Adrenal gland (tissue), 19 donors: ENCODE measurements at places on chromosomes 13 and 19.

DNA sequence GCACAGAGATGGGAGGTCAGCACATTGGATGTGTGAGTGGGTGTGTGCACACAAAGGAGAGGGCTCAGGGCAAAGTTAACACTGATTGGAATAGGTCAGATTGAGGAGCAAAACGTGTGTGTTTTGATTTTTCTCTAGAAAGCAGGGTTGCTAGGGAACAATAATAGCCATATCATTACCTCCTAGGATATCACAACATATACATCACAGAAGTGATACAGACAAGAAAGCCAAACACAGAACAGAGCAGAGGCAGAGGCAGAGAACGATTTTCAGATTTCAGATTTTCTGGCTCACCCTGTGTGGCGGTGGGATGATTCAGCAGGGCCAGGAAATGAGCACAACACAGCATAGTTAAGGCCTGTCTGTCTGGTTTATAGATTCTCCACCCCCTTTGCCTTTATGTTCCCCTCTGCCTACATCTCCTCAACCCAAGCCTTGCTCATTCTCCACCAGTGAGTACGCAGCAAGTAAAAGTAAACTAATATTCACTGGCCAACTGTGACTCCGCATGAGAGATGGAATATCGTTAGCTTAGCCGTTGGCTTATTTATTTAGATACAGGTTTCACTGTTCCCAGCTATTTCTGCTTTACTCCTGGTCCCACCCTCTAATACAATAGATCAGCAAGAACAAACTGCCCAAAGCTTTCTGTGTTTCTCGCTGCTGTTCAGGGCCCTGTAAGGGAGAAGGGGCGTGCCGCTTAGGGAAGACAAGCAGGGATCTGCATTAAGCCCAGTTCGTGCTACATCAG is 182.7 kb upstream of the TSC22D1 start:
- no peak for DNase-seq

DNA sequence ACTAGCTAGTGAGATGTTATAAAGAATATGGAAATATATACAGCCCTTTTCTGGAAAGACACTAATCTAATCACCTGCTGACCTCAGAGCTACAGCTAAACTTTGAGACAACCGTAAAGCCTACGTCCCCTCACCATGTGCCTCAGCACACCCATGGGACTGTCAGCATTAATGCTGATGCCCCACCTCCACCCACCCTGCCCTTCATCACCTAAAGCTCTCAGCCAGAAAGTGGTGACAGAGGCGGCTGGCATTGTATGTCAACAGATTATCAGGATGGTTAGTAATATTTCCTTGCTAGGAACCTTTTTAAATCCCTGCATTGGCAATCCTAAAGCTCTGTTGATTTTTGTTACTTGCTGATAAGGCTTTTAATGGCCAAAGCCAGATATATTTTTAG is 1177.9 kb downstream of the DIAPH3 start:
- no peak for DNase-seq

DNA sequence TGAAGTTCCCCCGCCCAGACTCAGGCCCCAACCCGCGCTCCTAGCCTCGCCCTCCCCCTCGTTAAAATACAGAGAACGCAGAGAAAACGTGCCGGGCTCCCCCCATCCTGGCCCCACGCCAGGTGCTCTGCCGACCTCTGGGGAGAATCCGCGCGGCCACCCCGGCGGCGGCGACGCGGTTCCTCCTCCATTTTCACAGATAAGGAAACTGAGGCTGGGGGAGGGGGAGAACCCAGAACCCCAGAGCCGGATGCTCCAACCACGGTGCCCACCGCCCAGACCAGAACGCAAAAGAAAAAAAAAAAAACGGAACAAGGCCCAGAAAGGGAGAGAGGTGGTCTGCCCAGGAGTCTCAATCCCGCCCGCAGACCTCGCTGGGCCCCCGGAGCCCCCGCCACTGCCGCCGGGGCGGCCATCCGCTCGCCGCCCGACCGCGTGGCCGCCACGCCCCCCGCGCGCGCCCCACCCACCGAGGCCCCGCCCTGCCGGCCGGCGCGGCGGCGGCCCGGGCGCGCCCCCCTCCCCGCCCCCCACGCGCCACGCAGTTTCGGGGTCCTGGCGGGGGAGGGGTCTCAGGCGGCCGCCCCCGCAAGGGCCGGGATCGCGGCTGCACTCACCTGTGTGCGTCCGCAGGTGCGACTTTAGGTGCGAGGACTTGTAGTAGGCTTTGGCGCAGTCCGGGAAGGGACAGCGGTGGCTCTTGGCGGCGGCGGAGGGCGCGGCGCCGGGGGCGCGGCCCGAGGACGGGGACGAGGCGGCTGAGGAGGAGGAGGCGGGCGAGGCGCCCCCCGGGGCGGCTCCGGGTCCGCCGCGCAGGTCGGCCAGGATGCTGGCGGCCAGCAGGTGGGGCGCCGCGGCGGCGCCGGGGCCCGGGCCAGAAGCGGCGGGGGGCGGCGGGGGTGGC is 703 bp downstream of the KLF16 start:
- no peak for DNase-seq

- DNase-seq, result peak; percentile 9
Measured at GRCh38 chr19:38917516-38917915, 5.5 kb upstream of the CCER2 start.

DNA sequence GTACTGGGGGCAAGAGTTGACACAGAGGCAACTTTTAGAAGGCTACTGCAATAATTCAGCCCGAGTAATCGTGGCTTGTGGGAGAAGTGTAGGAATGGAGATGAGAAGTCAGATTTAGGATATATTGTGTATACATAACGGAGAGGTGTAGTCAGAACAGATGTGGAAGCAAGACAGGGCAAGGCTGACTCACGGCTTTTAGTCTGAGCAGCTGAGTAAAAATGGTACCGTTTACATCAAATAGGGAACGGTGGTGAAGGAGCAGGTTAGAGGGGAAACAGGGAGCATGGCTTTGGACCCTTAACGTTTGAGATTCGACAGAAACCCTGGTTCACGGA is 796 bp upstream of the LSM14A start:
- DNase-seq, result no peak
